ENCODE measurements at places on chromosomes 7 and 10.

DNA sequence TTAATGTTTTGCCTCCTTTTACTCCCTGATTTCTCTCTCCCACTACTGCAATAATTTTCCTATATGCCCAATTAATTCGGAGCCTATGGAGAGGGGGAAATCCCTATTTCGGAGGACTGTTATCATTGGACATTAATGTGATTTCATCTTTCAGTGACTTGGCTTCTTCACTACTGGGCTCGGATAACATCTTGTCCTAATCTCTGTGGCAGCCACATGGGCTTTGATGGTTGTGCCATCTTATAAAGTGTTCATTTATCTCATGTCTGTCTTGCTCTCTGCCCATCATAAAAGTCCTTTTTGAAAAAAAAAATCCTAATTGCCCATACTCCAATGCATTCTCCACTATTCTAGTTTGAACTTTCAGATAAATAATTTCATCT, 15.5 kb upstream of the FAM3C start:
- DNase-seq, result no peak

DNA sequence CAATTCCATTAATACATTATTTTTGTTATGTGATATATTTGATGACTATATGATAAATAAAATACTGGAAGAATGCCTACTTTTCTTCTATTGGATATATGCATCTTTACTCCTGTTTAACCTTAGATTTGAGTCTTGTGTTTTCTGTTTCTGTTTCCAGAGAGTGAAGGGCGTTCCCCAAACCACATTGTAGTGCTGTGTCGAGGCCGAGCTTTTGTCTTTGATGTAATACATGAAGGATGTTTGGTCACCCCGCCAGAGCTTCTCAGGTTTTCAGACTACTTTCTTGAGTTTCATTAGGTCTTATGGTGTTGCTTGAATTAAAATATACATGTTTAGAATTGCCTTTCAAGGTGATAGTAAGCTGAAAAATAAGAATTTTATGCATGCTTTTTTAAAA, 23.8 kb downstream of the CROT start:
- DNase-seq, result no peak

GRCh38 chr10:125983161-125983560, 86.8 kb downstream of the FANK1 start:
- DNase-seq, result no peak

- DNase-seq, result no peak
These were observed 122.0 kb downstream of the MARCHF5 start for GRCh38 chr10:92413011-92413410.

DNA sequence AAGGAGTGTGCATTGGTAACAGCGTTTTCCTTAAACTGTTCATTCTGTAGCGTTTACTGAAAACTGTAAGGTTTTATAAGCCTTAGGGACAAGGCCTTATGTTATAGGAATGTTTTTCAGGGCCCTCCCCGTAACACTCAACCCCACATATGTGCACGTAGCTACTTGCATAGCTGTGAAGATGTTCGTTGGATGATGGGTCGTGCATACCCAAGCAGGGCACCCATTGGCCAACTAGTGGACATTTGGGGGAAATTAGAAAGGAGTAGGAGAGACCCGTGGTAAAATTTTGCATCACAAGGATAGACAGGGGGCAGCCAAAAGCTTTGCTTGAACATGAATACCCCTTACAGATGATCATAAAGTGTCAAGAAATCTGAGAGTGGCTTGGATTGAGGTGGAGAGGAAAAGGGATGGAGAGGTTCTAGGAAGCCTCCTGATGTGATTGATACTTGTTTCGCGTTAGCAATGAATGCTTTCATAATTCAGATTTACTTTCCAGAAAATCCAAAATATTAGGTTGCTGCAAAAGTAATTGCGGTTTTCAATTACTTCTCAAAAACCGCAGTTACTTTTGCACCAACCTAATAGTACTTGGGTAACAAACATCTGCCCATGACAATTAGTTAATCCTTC, 878 bp downstream of the SEC61A2 start:
- DNase-seq, result peak; percentile 22

GRCh38 chr7:94906065-94906851, 1.1 kb upstream of the PPP1R9A start:
- no peak for DNase-seq

DNA sequence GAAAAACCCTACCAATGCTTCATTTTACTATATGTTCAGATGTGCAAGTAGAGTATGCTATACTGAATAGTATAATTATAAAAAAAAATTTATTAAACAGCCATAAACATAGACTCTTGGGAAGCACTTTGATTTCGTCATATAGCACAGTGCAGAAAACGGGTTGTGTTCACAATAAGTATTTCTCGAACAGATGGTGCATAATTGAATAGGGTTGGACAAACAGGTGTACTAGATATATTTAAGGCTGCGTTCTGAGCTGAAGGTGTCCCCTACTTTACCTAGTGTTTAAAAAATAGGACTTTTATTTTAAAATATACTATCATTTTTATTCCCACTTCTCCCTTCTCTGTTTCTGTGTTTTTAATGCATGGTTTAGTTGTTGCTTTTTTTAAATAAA, 841.5 kb downstream of the ANKRD7 start:
- DNase-seq, result no peak

GRCh38 chr7:12220389-12221046, 9.4 kb downstream of the TMEM106B start:
- no peak for DNase-seq

DNA sequence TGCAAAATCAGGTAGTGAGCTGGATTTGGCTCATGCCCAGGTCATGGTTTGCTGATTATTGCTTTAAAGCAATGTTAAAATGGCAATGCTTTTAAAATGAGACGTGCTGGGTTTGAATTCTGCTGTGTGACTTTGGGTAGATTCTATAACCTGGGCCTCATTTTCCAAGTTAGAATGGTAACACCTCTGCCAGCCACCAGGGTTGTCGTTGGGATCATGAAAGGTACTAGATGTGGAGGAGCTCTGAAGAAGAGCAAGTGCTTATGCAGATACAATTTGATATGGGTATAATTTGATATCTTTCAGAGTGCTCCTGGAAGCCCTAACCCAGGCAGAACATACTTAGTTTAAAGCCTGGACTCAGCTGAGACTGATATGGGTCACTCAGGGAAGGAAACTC, 60.0 kb downstream of the EVX1 start:
- no peak for DNase-seq

- DNase-seq, result no peak
These were observed 119.5 kb downstream of the SPDYE5 start for GRCh38 chr7:75611557-75612178.

- DNase-seq, result no peak
These were observed 111.6 kb downstream of the ARHGAP22 start for GRCh38 chr10:48493083-48493871.

- no peak for DNase-seq
These were observed 209.2 kb upstream of the LRRN3 start for GRCh38 chr7:110881721-110882120.

DNA sequence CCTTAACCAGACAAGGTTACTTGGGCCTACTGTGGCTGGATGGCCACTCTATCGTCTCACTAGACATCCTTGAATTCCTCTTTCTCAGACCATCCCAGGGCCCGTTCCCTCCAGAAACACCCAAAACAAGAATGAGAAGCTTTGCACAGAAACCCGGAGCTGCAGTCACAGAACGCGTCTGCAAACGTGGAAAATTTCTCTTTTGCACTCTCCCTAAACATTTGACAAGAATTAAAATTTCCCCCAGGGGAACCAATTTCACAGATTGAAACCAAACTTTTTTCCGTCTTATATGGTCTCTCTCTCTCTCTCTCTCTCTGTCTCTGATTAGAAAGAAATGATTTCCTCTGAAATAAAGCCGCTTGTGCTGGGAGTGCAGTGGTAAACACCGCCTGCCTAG, 120.7 kb downstream of the MKX start:
- DNase-seq, result no peak

GRCh38 chr10:59698326-59698725, 11.3 kb downstream of the SLC16A9 start:
- no peak for DNase-seq

GRCh38 chr10:92003258-92003657, 79.7 kb downstream of the BTAF1 start:
- DNase-seq, result no peak

- peak; percentile 54 for DNase-seq
These were observed 426.4 kb downstream of the ACTR3B start for GRCh38 chr7:153185936-153186335.

GRCh38 chr10:76429368-76430060, 998.1 kb downstream of the LRMDA start:
- DNase-seq, result no peak

- DNase-seq, result no peak
These were observed 48.9 kb upstream of the STARD3NL start for GRCh38 chr7:38129162-38129561.

- DNase-seq, result no peak
These were observed 346.5 kb downstream of the GPAM start for GRCh38 chr10:111837086-111837485.

DNA sequence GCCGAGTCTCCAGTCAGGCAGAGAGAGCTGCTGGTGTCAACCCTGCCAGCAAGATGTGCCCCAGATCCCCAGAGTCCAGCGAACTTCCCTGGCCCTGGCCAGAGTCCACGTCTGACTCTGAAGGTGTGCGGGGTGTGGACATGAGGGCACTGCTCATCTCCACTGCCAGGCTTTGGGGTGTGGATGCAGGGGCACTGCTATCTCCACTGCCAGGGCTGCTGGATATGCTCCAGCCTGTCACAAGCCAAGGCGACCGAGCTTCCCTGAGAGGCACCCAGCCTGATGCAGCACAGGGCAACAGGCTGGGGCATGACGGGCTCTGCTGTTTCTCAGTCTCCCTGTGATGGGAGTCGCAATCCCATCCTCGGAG, 596.8 kb downstream of the PTPRN2 start:
- no peak for DNase-seq

DNA sequence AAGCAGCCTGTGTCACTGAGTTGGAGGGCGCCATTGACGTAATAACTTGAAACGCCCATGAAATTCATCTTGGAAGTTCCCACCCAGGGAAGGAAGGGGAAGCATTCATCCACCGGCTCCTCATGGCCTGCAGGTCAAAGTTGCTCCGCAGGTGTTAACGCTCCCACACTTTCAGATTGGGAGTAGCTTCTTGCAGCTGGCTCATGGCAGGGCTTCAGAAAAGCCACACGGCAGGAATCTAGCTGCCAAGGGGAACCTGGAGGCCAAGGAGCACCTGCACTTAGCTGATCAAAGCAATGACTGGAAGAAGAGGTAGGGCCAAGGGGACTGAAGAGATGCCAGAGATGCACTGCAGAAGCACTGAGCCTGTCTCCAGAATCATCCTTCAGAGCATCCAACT, 203.2 kb downstream of the ARHGAP12 start:
- DNase-seq, result no peak

- no peak for DNase-seq
These were observed 84.1 kb upstream of the PLPP4 start for GRCh38 chr10:120372917-120373316.

GRCh38 chr10:48384699-48384982, 78.2 kb downstream of the MAPK8 start:
- DNase-seq, result no peak

- DNase-seq, result no peak
These were observed 98.9 kb upstream of the NANOS1 start for GRCh38 chr10:118930614-118931013.

- DNase-seq, result peak; percentile 22
These were observed 55.3 kb downstream of the KIF5B start for GRCh38 chr10:32000937-32001336.

DNA sequence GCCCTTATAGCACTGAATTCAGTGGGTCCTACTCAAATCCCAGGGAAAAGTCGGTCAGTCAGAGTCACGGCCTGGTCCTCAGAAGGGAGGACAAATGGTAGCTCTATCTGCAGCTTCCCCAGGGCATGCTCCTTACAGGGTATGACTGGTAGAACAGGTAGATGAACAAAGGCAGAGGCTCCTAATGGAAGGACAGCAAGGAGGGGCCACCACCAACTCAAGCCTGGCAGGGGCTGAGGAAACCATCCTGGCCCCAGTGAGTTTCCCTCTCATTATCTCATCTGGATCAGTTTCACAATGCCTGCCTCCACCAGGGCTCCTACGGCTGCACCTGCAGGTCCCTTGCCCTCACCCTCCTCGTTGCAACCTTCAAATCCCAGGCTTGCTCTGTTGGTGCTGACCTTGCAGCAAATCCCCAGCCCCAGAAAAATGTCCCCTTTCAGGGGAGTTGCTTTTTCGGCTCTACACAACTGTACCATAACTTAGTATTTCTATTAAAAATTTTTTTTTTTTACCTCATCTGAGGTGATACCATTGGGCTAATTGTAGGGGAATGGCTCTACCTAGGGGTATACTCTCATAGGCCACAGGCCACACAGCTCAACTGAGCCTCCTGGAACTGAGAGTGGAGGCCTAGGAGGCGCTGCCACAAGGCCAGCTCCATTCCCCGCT, 2.4 kb upstream of the MYO1G start:
- DNase-seq, result no peak

DNA sequence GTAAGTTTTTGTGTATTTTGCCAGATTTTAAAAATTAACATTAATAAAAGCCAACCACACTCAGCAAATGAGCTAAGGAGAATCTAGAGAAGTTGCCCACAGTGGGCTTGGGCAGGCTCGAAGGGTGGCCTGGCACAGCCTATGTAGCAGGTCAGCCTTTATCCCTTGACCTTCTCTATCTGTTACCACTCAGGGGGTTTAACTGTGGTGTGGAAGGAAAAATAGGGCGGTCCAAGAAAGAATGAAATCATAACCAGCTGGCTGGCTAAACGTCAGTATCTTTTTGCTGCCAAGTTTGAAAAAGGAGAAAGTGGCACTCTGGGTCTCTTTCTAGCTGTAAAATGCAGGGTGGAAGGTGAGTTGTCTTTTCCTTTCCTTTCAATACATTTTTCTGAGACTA, 130.3 kb upstream of the ASAH2 start:
- DNase-seq, result no peak

DNA sequence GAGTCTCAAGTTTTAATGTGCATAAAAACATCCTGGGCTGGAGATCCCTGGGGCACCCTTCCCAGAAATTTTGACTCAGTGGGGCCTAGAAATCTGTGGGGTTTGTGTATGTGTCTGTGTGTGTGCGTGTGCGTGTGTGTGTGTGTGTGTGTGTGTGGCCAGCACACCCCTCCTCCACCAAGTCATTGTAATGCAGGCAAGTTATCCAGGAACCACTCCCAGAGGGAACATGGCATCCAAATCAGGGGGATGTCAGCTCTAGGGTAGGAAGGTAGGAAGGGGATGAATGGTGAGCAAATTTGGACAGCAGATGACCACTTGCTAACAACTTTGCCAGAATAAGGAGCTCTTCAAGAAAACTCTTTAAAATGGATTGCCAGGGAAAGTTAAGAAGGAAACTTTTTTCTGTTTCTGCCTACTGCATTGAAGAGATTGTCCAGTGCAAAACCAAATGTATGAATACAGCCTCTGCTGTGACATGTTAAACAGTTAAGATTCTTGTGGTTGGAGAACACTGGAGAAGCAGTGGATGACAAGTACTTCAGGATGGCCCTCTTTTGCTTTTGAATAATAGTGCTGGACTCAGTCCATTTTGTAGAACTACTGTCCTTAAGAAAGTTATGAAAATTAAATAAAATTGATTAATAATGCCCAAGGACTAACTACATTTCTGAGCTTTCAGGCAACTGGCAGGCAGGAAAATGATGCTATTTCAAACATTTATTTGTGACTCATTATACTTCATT, 12.3 kb downstream of the STAMBPL1 start:
- DNase-seq, result no peak

GRCh38 chr10:4240608-4241197, 455.7 kb upstream of the KLF6 start:
- DNase-seq, result no peak

Data from NT2/D1 (cell line).